ENCODE measurements at places on chromosomes 6 and 20. TPM values are rescaled to one million over a fixed set of nuclear protein-coding genes. Genes with fewer than 3 reads are reported as not detected.

- H3K4me1 ChIP-seq, result no peaks in the 10 kb centered on the region
- H3K27ac ChIP-seq, result no peak overlapping the region
- no peaks in the 10 kb centered on the region for H3K27me3 ChIP-seq
- no peaks in the 10 kb centered on the region for H3K36me3 ChIP-seq
- no peak for DNase-seq
Measured at GRCh38 chr6:123925842-123926399, 122.3 kb downstream of the NKAIN2 start.

The RHAG gene
- polyA plus RNA-seq, result not detected

The B3GAT2 gene
- 0.03 TPM for polyA plus RNA-seq

The RGS17 gene
- 2.8 TPM for polyA plus RNA-seq

DNA sequence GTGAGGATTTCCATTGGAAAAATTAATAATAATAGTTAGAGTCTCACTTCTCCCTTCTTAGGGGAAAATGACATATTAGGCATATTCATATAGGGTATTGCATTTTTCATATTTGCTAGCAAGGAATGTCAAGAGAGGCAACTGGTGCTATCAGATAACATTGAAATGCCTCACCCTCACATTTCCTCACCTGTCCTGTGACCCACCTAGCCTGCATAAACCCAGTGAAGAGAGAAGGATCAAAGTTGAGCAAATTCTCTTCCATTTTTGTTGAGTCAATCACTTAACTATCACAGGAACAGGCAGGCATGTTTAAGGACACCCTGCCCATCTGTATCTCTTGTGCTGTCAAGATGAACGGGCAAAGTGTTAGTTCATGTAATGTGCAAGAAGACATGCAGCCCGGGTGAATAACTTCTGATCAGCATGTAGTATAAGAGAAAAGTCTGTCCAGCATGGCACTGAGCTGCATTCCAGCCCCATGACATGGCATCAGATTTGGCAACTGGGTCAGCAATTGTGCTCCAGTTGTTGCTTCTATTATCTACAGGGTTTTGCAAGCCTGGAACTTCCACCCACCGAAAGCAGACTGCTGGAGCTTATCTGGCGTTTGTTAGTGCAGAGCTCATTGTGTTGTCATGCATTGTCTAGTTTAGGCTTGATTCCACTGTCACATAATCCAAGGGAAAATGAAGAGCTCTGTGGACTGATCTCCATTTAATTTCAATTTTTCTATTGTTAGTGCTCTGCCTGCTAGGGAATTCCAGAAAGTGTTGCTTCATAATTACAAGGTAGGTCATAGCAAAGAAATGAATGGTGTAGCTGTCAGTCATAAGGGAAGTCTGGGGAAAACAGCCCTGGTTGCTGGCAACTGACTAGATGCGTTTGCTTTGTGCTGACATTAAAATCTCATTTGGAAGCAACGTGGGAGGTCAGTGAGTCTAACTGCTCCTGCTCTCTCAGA is 138.4 kb upstream of the TNFAIP3 start:
- no peak for DNase-seq
- no peak overlapping the region for H3K4me3 ChIP-seq
- H3K4me1 ChIP-seq, result no peaks in the 10 kb centered on the region
- H3K27me3 ChIP-seq, result no peaks in the 10 kb centered on the region
- H3K27ac ChIP-seq, result no peak overlapping the region
- H3K36me3 ChIP-seq, result no peaks in the 10 kb centered on the region

DNA sequence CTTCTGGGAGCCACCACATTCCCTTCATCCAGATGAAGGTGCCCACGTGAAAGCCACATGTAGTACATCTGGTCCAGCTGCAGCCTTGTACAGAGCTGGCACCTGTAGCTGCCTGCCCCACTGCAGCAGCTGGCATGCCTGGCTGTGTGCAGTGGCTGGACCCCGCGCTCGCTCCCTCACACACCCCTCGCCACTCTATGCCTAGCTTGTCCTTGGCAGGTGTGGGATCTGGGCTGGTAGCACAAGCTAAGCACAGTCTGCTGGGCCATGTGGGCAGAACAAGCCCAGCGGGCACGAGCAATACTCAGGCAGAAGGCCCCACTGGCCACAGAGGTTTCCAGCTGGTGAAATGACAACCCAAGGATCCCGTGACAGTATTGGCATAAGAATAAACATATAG is 199.4 kb upstream of the PRND start:
- no peak overlapping the region for H3K4me3 ChIP-seq
- no peak for DNase-seq
- no peaks in the 10 kb centered on the region for H3K27me3 ChIP-seq
- H3K27ac ChIP-seq, result no peak overlapping the region
- H3K4me1 ChIP-seq, result no peaks in the 10 kb centered on the region

DNA sequence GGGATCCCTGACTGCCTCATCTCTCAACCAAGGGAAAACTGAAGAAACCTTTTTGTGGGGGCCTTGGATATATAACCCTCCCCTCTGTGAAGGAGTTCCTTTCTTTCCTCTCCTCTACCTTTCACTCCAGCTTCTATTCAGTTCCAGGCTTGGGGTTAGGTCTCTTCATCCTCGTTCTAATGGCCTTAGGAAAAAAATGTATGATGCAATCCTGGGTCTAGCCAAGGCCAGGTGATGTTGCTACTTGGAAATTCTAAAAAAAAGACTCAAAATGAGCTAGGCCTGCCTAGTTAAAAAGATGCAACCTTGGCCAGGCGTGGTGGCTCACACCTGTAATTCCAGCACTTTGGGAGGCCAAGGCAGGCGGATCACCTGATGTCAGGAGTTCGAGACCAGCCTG is 7.6 kb downstream of the ABCC10 start:
- DNase-seq, result no peak
- H3K27ac ChIP-seq, result no peak overlapping the region
- no peaks in the 10 kb centered on the region for H3K4me1 ChIP-seq
- H3K36me3 ChIP-seq, result no peaks in the 10 kb centered on the region
- H3K27me3 ChIP-seq, result no peaks in the 10 kb centered on the region

GRCh38 chr20:6026051-6026450 is 27.8 kb downstream of the LRRN4 start:
- peaks cover 9% of the 10 kb centered on the region for H3K36me3 ChIP-seq
- H3K27ac ChIP-seq, result no peak overlapping the region
- no peak overlapping the region for H3K4me3 ChIP-seq
- DNase-seq, result no peak

- H3K4me1 ChIP-seq, result peaks cover 3% of the 10 kb centered on the region
- H3K4me3 ChIP-seq, result no peak overlapping the region
- H3K36me3 ChIP-seq, result no peaks in the 10 kb centered on the region
- no peak overlapping the region for H3K27ac ChIP-seq
- no peaks in the 10 kb centered on the region for H3K27me3 ChIP-seq
- no peak for DNase-seq
Measured at GRCh38 chr6:19852090-19852457, 14.9 kb downstream of the ID4 start.

DNA sequence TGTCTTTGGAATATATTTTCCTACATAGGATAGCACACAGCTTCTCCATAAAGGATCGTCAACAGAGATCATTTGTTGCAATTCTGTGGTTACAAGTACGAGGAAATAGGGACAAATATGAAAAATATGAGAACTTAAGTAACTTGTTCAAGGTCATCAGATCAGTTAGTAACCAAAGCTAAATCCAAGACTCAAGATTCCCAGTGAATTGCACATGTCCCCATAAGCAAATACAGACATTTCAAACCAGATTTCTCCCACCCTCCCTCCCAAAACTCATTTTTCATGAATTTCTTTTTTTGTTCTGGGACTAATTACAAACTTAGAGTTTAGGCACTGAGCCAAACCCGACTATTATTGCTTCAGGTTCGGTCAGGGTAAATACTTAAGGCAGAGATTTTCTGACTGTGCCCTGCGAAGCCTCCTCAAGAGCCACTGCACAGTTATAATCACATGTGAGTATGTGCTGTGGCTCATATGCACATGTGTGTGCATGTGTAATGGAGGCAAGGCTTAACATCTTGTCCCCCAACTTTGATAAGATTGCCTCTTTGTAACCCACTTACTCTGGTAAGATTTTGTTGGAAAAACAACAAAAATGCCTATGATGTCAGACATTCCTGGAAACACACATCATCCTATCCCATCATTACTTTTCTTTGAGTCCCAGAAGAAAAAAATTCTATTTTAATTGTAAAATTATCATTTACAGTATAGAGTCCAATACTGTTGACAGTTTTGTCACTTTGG is 216.2 kb downstream of the CD83 start:
- no peaks in the 10 kb centered on the region for H3K36me3 ChIP-seq
- H3K4me1 ChIP-seq, result peaks cover under 1% of the 10 kb centered on the region
- no peaks in the 10 kb centered on the region for H3K27me3 ChIP-seq
- no peak overlapping the region for H3K27ac ChIP-seq
- DNase-seq, result no peak
- no peak overlapping the region for H3K4me3 ChIP-seq

GRCh38 chr20:40883097-40883496 is 145.5 kb upstream of the TOP1 start:
- H3K4me1 ChIP-seq, result no peaks in the 10 kb centered on the region
- H3K27ac ChIP-seq, result no peak overlapping the region
- H3K36me3 ChIP-seq, result no peaks in the 10 kb centered on the region

The PBOV1 gene
- not detected for polyA plus RNA-seq

The WFDC12 gene
- polyA plus RNA-seq, result not detected

The DLL1 gene
- polyA plus RNA-seq, result 0.13 TPM

Measured in aorta (tissue), 5 donors.